ENCODE measurements at places on chromosomes 3 and 15.
A peak's percentile ranks its signal among the peaks of the same experiment; 100 is the strongest.

- DNase-seq: no peak
These were observed 16.1 kb upstream of the GCNT3 start for GRCh38 chr15:59595434-59595915.

- no peak for DNase-seq
These were observed 12.4 kb downstream of the GLCE start for GRCh38 chr15:69172847-69173246.

- DNase-seq: no peak
These were observed 24.2 kb upstream of the CLRN1 start for GRCh38 chr3:150996731-150997130.

- DNase-seq: peak; percentile 20
These were observed 64.0 kb downstream of the KAT2B start for GRCh38 chr3:20104167-20104661.

DNA sequence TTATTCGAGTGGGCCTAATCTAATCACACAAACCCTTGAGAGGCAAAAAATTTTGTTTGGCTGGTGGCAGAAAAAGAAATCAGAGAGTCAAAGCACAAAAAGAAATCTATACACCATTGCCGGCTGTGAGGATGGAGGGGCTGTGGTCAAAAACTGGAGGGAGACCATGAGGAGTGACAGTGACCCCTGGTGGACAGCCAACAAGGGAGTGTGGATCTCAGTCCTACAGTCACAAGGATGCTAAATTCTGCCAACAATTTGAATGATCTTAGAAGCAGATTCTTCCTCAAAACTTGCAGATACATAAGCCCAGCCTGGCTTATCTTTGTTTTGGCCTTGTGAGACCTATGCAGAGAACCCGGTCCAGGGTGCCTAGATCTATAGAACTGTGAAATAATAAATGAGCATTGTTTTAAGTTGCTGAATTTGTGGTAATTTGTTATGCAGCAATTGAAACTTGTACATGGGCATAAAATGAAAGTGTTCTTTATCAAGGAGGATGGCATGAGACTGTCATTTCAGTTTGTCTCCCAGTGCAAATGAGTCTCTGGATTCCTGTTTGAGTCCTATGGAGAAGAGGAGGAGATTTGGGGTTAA, 103.0 kb upstream of the ARHGEF26 start:
- no peak for DNase-seq

DNA sequence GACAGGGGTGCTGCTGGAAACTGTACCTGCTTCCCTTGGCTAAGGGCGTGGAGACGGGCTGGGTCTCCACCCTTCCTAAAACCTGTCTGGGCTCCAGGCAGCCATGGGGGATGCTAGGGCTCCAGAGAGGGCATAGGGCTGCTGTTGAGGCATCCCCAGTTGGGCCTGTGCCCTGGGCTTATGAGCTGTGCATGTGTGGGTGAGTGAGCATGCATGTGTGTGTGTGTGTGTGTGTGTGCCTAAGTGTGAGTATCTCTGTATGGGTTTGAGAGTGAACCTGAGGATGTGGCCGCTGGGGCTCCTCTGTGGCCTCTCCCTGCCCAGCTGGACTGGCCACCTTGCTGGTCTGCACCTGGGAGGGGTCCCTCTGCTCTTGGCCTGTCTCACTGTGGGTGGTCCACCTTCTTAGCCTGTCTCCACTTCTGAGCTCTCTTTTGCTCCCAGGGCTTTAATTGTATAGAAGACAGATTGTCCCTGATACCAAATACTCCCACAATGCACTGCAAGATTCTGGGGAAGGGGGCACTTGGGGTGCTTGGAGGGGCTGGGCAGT, 11.9 kb upstream of the TMEM115 start:
- DNase-seq: no peak

DNA sequence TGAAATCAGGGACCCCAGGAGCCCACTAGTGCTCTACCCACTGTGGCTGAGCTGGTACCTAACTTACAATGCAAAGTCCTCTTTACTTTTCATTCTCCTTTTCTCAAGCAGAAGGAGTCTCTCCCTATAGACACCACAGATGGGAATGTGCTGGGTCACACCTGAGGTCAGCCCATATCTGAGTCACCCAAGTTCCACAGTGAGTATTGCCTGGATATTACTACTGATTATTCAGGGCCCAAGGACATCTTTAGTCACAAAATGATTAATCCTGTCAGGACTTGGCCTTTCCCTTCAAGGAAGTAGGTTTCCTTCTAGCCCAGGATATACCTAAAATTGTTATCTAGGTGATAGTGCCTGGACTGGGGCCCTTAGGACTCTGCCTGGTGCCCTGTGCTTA, 1305.2 kb downstream of the SI start:
- no peak for DNase-seq

- no peak for DNase-seq
These were observed at the start of gene SLC7A14 for GRCh38 chr3:170585937-170586310. Gene SLC7A14, minus strand, starts transcription at chr3:170586075. Its CDS starts 59,139 bp downstream, at chr3:170526936.

DNA sequence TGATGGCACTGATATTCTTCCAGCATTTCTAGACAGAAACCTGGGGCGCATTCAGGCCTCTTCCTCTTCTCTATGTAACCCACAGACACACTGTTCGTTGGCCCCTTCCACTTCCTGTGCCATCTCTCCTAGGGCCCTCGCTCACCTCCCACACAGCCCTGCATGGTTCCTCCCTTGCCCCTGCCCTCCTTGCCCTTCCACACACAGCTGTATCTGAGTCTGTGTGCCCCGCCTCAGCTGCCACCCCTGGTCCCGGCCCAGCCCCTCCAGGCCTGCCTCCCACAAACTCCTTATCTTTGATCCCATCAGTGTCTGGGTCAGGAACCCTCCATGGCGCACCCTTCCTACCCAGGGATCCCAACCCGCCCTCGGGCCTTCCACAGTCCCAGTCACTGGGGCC, 37.9 kb downstream of the RAB6B start:
- no peak for DNase-seq

DNA sequence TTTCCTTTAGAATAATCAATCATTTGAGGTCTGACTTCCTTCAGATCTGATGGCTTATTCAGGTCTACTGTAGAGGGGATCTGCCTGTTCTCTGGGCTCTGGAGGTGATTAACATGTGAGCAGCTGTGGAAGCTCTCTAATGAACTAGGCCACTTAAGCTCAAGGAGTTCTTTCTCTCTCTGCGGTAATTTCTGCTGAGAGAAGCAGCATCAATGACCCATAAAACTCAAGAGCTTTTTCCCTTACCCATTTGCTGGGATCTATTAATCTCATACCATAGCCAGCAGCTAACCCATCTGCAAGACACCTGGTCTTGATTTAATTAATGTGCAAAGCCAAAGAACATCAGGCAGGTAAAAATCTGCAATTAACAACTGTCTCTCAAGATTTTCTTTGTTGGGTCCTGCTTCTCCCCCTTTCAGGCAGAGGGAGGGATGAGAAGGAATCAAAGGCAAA, 73.2 kb upstream of the DLG1 start:
- no peak for DNase-seq

DNA sequence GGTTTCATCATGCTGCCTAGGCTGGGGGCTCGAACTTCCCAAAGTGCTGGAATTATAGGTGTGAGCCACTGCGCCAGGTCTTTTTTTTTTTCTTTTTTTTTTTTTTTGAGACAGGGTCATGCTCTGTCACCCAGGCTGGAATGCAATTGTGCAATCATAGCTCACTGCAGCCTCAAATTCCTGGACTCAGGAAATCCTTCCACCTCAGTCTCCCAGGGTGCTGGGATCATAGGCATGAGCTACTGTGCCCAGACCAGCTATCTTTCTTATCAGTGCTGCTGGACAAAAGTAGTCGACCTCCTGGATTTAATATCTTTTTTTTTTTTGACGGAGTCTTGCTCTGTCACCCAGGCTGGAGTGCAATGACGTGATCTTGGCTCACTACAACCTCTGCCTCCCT, 60.8 kb downstream of the TFDP2 start:
- DNase-seq: no peak

GRCh38 chr15:36912311-36912712, 188.0 kb downstream of the MEIS2 start:
- DNase-seq: no peak

DNA sequence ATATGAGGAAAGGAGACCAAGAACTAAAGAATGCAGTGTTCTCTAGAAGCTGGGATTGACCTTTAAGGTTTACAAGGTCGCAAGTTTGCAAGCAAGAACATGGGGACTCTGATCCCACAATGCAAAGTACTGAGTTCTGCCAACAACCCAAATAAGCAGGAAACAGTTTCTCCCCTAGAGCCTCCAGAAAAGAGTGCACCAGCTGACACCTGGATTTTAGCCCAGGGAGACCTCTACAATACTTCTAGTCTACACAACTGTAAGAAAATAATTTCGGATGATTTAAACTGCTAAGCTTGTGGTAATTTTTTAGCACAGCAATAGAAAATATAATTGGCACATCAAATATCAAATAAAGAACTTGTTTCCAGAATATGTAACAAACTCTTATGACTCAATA, 46.4 kb downstream of the EHHADH start:
- DNase-seq: no peak

Measured in naive thymus-derived CD8-positive, alpha-beta T cell (primary cell).